ENCODE measurements at places on chromosomes 12 and 14.

GRCh38 chr12:29609431-29610215 lies 112.1 kb upstream of the OVCH1 start:
- DNase-seq: peak; percentile 63

GRCh38 chr12:93536766-93537488 lies 35.5 kb upstream of the SOCS2 start:
- no peak for DNase-seq

- no peak for DNase-seq
Measured at GRCh38 chr12:121289962-121290361, 6.5 kb downstream of the CAMKK2 start.

GRCh38 chr14:96660667-96661066 lies 136.5 kb upstream of the VRK1 start:
- DNase-seq: peak; percentile 48

DNA sequence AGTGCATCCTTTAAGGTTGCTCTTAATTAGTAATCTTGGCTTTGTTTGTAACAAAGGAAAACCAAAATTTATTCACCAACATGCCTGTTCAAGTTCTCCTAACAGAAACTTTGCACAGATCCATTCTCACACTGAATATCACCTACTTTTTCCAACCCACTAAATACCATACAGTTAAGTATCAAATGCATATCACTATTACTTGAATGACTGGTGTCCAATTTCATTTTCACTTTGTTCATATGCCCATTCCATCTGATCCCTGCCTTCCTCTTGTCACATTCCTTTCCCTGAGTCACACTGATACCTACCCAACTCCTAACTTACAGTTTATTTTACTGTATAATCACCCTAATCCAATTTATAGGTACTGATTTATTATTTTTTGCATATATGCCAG lies 286.4 kb downstream of the NELL2 start:
- DNase-seq: peak; percentile 16

DNA sequence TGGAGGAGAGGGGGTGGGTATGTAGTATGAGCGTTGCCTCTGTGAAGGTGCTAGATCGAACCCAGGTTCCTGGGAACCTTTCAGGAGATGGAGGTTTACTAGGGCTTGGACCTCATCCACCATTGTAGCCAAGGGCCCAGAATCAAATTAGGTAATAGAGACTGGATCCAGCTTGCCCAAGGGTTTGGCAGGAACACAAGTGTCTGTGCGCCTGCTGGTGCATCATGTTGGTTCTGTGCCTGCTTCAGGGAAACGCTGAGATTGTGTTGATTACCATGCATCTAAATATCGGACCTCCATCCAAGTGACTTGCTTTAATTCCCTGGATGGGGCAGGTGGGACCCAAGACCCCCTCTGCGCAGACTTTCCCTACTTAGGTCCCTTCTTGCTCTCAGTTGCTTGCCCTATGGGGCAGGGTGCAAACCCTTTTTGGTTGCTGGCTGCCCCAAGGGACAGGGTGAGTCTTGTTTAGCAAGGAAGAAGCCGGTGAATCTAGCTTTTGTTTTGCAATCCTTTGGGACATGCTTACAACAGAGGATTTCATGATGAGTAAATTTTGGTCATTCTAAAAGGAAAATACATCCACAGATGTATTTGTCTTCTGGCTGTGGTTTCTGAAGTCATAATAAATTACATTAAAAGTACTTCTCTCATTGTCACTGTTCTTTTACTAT lies 189.8 kb upstream of the PRICKLE1 start:
- no peak for DNase-seq

DNA sequence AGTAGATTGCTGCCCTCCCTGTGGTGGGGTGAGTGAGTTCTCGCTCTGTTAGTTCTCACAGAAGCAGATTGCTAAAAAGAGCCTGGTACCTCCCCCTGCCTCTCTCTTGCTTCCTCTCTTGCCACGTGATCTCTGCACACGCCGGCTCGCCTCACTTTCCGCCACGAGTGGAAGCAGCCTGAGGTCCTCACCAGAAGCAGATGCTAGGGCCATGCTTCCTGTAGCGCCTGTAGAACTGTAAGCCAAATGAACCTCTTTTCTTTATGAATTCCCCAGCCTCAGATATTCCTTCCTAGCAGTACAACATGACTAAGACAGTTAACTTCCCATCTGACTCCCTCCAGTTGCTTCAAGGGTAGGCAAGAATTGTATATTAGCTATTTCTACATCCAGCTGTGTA lies 76.2 kb downstream of the ETV6 start:
- DNase-seq: no peak

DNA sequence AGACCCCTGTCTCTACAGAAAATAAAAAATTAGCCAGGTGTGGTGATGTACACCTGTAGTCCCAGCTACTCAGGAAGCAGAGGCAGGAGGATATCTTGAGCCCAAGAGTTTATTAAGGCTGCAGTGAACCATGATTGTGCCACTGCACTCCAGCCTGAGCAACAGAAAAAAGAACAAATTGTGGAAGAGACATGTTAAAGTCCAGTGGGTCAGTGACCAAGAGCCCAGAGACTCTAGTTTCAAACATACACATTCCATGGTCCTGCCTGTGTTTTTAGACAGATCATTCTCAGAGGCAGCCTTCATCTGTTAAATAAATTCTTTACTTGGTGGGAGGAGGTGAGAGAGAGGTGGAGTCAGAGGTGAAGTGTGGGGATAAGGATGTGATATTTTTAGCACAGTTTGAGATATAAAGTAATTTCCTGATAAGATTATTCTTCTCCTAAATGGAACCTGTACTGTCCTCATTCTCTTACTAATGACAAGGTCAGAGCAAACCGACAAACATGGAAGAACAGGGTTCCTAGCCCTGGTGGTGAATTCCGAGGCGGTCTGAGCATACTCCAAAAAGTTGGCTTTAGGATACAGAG lies 48.7 kb downstream of the RASSF3 start:
- no peak for DNase-seq

DNA sequence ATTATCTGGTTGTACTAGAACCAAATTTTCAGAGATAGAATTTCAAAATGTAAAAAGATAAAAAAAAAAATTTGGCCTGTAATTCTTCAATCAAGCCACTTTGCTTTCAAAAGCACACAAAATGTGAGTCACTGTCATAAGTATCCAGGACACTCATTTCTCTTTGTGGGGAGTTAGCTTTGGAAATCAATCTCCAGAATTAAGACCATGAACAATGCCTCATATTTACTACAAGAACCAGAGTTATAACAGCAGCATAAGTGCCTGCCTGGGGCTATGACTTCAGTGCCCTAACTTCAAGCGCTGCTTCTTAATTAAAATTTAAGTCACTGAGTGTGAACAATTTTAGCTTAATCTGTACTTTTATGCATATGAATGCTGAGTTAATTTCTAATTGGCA lies 162.1 kb downstream of the C12orf42 start:
- DNase-seq: no peak

Measured in mesendoderm (in vitro differentiated cells).